ENCODE measurements at places on chromosomes 6 and 20.

DNA sequence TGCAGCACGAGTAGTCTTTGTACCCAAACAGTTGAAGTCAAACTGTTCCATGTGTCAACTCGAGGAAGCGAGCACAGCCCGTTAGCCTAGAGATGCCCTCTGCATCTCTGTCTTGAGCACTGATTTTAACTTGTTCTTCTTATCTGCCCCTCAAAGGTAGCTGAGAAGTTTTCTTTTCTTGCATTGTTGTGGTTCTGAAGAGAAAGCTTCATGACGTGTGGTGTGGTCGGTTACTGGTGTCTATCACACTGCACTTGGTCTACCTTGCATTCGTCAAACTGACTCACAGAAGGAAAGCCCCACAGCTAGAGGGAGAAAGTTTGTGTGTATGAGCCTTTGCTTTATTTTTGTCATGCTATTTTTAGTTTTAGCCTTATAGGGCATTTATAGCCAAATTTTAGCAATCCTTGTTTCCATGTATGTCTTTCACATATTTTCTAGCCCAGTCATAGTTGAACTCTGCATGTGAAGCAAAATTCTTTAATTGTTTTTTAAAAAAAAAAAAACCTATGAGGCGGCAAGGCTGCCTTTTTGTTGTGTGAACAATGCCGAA, 115.1 kb downstream of the JAG1 start:
- DNase-seq, result peak; percentile 47

- DNase-seq, result no peak
Observed at GRCh38 chr6:86961455-86962200, 24.3 kb downstream of the HTR1E start.

DNA sequence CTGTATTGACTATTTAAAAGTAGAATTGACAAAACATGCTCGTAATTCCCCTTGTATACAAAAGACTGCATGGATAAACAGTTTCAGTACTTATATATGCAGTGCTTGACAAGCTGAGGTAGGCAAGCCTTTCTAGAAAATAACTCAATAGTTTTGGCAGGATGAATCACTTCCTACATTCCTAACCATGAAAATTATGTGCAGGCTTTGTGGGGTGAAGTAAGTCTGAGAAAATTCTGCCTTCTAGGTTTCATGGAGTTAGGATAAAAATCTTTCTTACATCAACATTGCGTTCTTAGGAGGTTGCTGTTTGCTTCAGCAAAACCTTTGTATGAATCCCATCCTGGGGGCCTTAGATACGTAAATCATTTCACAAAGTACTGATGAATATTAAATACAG, 801.4 kb upstream of the EYS start:
- DNase-seq, result no peak

DNA sequence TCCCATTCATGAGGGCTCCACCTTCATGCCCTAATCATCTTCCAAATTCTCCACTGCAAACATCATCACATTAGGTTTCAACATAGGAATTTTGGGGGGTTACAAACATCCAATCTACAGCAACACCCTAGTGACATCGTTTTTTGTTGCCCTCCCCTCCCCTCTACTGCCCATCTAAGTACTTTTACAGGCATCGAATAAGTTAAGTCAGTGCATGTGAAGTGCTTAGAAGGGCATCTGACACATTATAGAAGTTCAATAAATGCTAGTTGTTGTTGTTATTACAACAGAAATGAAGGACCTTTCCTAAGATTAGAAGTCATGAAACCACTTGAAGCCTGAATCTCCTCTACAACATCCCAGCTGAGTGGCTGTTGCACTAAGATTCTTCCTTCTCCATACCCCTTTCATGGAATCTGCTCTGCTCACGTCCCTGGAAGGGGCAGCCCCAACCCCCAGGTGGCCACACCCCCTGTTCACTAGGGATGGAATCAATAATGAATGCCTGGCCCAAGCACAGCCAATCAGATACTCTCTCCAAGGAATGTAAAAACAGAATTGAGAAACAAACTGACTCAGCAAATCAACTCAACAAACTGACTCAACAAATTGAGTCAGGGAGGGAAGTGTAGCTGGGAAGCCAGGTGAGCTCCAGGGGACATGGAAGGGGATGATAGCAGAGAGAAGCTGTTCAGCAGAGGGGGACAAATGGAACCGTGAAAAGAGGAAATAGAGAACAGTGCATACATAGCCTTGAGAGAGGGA, 3.9 kb upstream of the LRP11 start:
- DNase-seq, result no peak

DNA sequence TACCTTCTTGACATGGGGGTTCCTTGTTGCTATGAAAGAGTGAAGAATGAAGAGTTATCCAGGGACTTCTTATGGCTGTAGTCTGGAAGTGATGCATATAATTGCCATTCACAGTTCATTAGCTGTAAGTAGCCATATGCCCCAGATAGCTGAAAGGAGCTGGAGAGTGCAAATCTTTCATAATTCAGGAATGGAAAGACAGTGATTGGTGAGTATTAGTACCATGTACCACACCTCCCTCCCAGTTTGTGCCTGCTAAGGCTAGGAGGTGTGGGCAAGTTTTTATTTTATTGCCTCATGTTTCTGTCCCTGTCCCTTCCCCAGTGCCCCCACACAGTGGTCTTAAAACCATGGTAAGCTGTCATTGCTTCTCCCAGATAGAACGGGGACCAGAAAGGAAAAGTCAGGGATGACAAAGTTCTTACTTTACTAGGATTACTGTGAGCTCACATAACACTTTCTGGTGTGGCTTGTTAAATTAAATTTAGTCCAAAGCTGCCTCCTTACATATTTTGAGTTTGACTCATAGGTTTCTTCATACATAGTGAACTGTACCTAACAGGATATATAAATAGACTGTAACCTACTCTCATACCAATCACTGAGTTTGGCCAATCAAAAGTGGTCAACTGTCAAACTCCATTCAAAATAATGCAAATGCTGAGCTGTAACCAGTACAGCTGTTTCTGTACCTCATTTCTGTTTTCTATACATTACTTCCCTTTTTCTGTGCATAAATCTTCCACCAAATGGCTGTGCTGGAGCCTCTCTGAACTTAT, 119.4 kb downstream of the RFPL4B start:
- DNase-seq, result no peak

DNA sequence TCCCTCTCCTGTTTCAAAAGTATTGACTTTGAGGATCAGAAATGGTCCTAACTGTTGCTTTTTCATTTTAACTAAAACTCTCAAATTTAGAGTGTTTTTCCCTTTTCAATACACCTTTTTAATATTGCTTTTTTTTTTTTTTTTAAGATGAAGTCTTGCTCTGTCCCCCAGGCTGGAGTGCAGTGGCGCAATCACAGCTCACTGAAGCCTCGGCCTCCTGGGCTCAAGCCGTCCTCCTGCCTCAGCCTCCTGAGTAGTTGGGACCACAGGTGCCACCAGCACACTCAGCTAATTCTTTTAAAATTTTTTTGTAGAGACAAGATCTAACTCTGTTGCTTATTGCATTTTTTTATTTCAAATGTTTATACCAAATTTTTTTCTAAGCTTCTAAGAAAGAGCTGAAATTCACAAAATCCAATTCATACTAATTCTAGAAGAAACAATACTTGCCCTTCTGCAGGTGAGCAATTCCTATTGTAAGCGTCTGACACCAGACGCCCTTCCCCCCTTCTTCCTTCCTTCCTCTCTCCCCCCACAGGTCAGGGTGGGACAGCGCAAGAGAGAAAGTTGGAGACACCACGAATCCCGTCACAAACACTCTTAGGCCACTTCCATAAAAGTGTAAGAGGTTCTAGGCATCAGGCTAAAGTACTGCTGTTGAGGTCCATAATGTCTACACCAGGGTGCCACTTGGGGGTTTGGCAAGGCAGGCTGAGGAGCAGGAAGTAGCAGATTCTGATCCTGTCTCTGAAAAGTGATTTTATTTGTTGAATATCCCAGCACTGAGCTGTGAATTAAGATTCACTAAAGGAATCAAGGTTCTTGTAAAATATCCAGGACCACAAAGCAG, 12.8 kb downstream of the DLL1 start:
- DNase-seq, result no peak
